ENCODE measurements at places on chromosomes 16 and 17. TPM values are rescaled to one million over a fixed set of nuclear protein-coding genes. Genes with fewer than 3 reads are reported as not detected.

TMEM235 gene
- not detected for total RNA-seq

GP1BA gene
- total RNA-seq = not detected

DNA sequence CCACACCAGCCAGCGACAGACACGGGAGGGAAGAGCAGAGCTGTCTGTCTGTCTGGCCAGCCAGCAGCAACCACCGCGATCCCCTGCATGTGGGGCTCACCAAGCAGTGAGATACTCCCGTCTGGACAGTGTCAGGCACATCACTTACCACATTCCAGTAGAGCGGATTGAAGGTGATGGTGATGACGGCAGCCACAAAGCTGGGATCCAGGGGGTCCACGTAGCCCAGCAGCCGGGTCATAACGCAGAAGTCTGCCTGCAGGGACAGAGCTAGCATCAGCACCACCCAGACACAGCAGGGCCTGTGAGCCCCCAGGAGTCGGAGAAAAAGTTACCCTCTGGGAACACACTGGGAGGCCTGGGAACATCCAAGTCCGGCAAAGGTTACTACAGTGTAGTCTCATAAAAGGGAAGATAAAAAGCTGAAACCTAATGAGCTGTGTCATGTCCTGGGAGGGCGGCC, 14.7 kb downstream of the PEMT start:
- DNase-seq = no peak

DNA sequence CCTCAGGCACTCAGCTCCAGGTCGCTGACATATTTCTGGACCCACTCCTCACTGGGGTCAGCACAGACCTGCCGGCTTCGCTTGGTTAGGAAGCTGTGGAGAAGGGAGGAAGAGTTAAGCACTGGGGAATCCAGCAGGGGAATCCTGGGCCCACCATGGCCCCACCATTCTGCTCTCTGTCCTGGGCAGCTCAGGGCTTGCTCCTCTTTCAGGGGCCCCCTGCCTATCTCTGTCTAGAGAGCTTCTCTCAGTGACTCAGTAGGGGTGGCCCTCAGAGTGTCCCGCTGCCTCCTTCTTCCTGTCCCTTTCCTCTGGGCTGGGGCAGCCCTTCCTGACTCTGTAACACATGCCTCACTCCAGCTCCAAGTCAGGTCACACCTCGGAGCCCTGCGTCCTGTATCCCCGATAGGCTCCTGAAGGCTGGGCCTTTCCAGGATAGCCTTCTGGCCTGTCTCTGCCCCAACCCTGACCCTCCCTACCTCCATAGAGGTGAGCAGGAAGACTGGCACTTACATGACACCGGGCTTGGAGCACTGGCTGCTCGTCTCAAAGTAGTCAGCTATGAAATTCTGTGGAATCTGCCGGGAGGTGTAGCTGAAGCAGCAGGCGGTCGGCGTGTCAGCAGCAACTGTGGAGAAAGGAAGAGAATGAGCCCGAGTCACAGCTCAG, 1.1 kb downstream of the CCL3 start:
- no peak for DNase-seq

- DNase-seq = no peak
These were observed 17.9 kb downstream of the PDP2 start for GRCh38 chr16:66898207-66898606.

DNA sequence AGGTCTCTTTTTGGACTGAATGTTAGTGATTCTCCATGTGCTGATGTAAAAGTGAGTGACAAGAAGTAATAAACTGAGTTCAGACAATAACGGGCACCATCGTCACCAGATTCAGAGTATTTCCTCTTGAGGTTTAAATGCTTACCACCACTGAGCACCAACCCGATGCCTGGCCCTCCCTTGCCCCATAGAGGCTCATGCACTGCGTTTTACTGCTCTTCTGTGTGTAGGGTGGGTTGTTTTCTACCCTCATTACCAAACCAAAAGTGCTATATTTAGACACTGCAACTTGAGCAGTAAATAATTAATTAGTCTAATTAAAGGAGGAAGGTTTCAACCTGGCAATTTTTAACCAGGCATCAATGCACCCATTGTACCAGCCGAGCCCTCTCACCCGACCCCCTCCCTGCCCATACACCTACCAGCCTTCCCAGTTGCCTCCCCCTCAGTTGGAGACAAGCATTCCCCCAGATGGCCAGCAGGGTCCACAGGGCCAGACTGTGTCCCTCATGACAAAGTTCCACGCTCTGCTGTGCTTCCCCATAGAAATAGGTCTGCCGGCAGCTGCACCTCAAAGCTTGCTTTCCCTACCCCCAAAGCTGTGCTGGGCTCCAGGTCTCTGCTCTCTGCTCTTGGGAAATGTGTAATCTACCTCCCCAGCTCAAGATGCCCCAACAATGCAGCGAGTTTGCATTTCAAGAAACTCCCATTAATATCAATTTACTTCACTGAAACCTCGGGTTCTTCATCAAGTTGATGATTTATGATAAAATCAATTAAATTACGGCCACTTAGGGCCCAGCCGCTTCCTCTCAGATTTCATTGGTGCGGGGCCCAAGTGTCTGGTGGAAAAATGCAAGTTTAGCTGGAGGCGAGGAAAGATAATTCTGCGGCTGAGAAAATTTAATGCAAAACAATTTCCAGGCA, 16.0 kb downstream of the HOXB4 start:
- DNase-seq = no peak

GRCh38 chr16:72561-73548, at the start of gene RHBDF1:
RHBDF1 (minus strand) TSS chr16:72631; CDS start chr16:65015, 7,616 bp downstream.
- peak; percentile 76 for DNase-seq

- DNase-seq = no peak
These were observed 2.6 kb downstream of the CCL15 start for GRCh38 chr17:35998756-35999155.

DNA sequence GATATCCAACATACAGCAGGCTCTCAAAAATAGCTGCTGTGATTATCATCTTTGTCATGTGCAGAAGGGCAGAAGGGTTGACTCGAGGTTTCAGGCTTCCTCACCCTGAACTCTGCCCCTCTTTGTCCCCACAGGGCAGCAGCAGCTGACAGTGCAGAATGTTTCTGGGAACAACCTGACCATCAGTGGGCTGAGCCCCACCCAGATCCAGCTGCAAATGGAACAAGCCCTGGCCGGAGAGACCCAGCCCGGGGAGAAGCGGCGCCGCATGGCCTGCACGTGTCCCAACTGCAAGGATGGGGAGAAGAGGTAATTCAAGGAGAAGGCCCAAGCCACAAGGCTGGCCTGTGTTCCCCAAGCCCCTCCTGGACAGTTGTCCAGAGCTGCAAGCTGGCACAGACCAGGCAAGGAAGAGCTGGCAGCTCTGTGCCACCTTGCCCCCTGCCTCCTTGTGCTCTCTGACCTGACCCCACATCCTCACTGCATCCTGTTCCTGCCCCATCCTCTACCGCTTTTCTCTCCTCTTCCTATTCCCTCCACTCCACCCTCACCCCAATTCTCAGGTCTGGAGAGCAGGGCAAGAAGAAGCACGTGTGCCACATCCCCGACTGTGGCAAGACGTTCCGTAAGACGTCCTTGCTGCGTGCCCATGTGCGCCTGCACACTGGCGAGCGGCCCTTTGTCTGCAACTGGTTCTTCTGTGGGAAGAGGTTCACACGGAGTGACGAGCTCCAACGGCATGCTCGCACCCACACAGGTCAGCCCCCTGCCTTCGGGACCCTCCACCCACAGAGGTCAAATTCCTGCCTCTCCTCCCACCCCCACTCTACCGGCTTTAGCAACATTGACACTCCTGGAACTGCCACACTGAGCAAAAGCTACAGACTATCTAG, 16.3 kb upstream of the PNPO start:
- no peak for DNase-seq

GRCh38 chr17:76710863-76711611, at the start of gene MXRA7:
MXRA7 (minus strand) TSS chr17:76710965; CDS start chr17:76710946, 19 bp downstream.
- no peak for DNase-seq

All from H1 (cell line).